ENCODE measurements at places on chromosomes 2 and 18.

DNA sequence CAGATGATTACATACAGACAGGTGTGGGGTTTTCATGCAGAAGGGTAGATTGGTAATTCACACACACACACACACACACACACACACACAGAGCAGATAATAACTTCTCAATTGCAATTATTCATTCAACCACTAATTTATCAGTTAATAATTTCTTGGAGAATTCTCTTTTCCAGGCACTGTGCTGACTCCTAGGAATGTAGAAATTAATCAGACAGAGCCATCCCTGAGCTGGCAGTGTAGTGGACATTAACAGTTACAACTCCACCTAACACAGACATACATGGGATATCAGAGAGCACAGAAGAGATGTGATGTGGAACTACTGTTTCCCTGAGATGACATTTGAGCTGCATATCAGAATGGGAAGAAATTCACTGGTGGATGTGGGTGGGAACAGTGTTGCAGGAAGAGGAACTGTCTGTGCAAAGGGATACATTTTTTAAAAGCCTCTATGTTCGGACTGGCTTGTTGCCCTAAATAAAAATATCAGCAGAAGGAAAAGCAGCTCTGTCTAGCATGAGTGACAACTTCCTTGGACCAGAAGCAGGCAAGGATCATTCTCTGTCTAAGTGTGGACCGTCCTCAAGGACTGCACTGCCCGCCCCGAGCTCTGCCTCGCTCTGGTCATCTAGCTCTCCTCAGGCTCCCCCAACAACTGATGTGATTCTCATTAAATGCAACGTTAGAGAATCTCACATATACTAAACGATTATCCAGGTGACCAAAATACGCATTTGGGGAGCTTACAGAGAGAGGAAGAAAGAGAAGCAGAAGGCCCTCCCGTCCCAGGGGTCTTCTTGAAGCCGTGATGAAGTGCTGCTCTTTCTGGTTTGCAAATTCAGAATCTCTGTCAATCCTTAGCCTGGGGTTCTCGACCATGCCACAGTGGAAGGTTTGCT lies 173.4 kb upstream of the TRIB2 start:
- DNase-seq = no peak

- no peak for DNase-seq
Measured at GRCh38 chr18:9577361-9577760, 37.0 kb downstream of the PPP4R1 start.

GRCh38 chr2:37164757-37165156 lies 8.0 kb upstream of the EIF2AK2 start:
- no peak for DNase-seq

DNA sequence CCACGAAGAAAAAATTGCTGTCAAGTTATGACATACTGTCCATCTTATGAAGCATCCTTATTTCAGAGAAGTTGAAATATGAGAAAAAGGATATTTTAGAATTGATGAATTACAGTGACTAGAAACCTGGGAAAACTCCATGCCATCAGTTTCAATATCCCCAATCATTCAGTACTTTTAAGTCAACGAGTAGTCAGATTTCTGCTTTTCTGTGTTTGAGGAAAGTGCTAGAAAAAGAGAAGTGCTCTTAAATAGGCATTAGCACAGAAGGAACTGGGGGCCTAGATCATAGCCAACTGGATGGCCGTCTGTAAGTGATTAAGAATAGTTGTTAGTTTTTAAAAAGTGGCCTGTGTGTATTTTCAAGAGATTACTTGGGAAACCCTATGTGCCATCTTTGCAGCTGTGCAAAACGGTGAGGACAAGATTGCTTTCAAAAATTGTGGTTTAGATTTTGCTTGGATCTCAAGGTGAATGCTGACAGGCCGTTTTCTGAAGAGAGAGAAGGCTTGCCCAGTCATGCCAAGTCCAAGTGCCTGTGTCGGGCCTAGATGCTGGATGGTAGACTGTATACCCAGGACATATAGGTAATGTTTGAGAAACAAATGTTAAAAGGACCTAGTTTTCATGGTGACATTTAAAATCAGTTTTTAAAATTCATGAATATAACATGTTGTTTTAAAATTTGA lies 5.1 kb downstream of the NEDD4L start:
- DNase-seq = no peak

- DNase-seq = no peak
Measured at GRCh38 chr2:30705056-30705455, 102.2 kb downstream of the CAPN13 start.

GRCh38 chr2:99776906-99777646 lies 287.3 kb upstream of the REV1 start:
- DNase-seq = no peak
